Activated CD4-positive, alpha-beta memory T cell treated with anti-CD3 and anti-CD28 coated beads, Interleukin-2, amount 10 ng/mL, durations not matched to agents 7 days and 5 days (primary cell): ENCODE measurements at places on chromosomes 16 and 17. TPM values are rescaled to one million over a fixed set of nuclear protein-coding genes. Genes with fewer than 3 reads are reported as not detected.

ZNF385C gene
- total RNA-seq, result not detected

SMIM36 gene
- not detected for total RNA-seq

MPHOSPH6 gene
- 27.1 TPM for total RNA-seq

NPIPB13 gene
- total RNA-seq, result 9.8 TPM

NACA2 gene
- total RNA-seq, result not detected

KRT36 gene
- total RNA-seq, result not detected

TMIGD1 gene
- total RNA-seq, result not detected

CACNG4 gene
- not detected for total RNA-seq

CLEC18B gene
- total RNA-seq, result 0.48 TPM

KIF2B gene
- total RNA-seq, result not detected

SLC25A10 gene
- total RNA-seq, result 22.1 TPM

PDILT gene
- total RNA-seq, result not detected

PRR15L gene
- total RNA-seq, result not detected

ATP2C2 gene
- total RNA-seq, result not detected

COL1A1 gene
- 0.55 TPM for total RNA-seq

CSH2 gene
- not detected for total RNA-seq

CLEC3A gene
- not detected for total RNA-seq

DOK4 gene
- total RNA-seq, result 3.4 TPM

NUTF2 gene
- 101 TPM for total RNA-seq

CD300E gene
- total RNA-seq, result not detected

SLFN13 gene
- 82.6 TPM for total RNA-seq

MYO15A gene
- 0.60 TPM for total RNA-seq

SLC22A31 gene
- total RNA-seq, result 0.53 TPM

SEPTIN12 gene
- total RNA-seq, result not detected

MT1F gene
- 15.8 TPM for total RNA-seq

CUEDC1 gene
- total RNA-seq, result 0.25 TPM

TVP23A gene
- total RNA-seq, result not detected
